Activated T-helper 1 cell treated with anti-CD3 and anti-CD28 coated beads, Interleukin-2, amount 50 U/mL, for 16 hours (primary cell): ENCODE measurements at places on chromosomes 1 and 21.

GRCh38 chr1:9653210-9653490 is 1.6 kb downstream of the PIK3CD start:
- no peak for DNase-seq

DNA sequence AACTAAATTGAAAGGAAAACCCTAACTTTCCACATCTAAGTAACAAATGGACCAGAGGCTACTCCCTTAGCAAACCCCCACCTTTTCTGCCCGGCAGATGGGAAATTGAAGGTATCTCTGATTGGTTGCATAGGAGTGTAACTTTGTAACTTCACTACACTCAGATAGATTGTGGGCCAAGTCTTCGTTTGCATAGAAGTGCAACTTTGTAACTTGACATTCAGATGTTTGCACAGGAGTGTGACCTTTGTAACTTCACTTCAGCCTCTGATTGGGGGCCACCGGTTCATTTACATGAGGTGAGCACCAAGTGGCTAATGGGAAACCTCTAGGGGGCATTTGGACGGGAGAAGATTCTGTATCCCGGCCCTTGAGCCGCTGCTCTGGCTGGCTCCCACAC is 59.4 kb downstream of the C1orf94 start:
- DNase-seq: no peak

DNA sequence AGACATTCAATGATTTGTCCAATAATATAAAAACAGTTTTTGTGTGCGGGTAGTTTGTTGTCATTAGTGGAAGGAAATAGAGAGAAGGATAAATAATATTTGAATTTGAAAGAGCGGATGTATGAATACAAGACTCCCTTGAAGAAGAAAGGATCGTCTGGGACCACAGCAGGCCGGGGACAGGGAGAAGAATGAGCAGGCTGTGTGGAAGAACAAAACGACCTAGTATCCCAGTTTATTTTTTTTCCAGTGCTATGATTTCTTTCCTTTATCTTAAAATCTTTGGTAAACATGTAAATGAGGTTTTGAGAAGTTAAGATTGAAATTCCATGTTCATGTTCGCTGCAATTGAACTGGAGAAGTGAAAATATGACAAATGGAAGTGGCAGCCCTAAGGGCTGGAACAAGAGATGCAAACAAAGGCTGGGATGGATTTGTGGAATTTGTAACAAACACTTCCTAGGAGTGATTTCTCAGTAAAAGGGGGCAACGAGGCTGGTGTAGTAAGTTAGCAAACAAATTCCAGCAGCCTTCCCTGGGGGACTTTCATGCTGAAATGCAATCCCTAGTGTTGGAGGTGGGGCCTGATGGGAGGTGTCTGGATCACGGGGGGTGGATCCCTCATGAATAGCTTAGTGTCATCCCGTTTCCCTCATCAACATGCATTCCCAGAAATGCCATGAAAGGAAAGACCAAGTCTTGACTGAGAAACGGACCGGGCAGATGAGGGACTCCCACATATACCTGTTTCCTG is 10.2 kb upstream of the IFI16 start:
- no peak for DNase-seq

- no peak for DNase-seq
Measured at GRCh38 chr1:75616436-75617433, 5.8 kb upstream of the SLC44A5 start.

DNA sequence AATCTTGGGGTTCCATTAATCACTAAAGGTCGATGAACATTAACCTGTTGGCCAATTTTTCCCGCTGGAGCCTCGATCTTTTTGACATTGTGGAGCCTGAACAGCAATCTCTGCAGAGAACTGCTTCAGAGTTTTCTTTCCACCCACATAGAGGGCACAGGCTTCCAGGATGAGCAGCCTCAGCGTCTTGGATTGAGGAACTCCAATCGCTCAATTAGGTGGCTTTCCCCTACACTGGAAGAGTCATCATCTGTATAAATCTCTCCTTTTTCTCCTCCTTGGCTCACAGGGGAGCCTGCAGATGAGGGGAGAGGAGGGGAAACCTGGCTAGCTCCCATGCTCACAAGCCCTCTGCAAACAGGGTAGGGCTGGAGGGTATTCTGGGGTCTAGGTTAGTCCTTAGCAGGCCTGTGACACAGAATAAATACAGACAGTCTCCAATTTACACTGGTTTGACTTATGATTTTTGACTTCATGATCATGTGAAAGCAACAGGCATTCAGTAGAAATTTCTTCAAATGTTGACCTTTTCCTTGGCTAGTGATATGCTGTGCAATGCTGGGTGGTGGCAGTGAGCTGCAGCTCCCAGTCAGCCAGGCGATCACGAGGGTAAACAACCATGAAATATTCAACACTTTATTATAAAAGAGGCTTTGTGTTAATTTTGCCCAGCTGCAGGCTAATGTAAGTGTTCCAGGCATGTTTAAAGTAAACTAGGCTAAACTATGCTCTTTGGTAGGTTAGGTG is 80.8 kb downstream of the PGBD5 start:
- DNase-seq: no peak

DNA sequence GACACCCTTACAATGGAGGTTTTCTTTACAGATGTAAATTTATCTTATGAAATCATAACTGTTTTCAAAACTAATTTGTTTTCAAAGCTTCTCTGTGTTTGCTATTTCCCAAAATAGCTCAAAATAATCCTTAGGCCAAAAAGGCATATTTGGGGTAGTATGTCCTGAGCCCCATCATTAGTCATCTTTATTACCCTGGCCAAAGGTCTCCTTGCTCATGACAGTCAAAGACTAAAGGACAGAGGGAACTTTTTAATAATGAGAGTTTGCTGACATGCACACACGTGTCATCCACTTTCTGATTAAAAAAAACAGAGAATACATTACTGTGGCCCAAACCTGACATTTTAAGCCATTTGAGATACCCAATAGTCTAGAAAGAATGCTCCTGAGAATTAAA is 221.9 kb upstream of the DUSP10 start:
- DNase-seq: no peak

- no peak for DNase-seq
Measured at GRCh38 chr21:27261676-27262075, 294.8 kb upstream of the ADAMTS5 start.

DNA sequence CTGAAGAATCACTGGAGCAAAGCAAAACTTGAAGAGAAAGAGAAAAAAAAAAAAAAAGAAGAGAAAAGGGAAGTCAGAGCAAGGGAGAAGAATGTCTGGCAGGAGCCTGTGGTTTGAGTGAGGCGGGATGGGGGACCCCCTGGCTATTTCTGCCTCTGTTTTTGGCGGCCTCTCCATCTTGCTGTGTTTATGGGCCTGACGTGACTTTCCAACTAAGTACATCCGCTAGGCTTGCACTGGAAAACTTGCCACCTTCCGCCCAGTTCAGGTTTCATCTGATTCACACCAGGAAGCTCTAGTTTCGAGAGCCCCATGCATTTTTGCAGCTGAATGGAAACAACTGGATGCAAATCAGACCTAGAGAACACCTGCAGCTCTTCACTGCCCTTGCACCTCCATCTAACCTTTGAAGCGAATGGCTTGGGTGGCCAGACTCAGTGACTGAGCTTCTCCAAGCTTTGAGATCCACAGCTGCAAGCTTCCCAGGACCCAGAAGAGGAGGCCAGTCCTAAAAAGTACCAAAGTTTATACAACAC is 28.0 kb downstream of the TBX15 start:
- no peak for DNase-seq

DNA sequence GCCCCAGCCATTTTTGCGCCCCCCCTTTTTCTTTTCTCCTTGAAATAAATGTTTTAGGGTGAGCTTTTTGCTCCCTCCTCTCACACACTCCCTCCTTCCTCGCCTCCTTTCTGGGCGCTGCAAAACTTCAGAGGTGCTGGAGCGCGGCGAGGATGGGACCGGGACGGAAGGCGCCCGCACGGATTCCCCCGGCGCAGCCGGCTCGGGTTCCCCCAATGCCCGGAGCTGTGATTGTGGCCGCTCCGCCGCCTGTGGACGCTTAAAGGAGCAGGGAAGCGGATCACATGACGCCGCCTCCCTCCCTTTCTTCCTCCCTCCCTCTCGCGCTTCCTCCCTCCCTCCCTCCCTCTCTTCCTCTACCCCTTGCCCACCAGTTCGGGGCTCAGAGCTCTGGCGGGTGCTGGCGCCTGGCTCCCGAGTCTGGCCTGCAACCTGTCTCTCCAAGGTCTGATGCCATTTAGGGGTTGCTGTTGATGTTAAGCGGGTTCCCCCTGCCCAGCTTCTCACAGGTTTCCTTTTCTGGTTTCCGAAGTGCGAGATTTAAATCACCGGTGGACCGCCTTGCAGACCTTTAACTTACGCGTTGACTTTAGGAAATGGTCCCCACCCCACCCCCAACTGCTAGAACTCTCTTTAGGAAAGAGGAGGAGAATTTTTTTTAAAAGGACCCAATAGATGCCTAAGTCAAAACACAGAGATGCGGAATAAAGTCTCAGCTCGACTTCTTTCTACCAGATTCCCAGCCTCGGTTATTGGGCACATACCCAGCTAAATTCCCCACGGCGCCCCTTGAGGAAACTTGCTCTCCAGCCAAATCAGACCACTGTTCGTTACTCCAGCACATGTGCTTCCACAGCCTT is at the start of gene WLS:
Gene WLS (minus strand): TSS at position 235 of the 860 bp plus-strand sequence. CDS start 224 bp downstream, at position 11.
- no peak for DNase-seq

DNA sequence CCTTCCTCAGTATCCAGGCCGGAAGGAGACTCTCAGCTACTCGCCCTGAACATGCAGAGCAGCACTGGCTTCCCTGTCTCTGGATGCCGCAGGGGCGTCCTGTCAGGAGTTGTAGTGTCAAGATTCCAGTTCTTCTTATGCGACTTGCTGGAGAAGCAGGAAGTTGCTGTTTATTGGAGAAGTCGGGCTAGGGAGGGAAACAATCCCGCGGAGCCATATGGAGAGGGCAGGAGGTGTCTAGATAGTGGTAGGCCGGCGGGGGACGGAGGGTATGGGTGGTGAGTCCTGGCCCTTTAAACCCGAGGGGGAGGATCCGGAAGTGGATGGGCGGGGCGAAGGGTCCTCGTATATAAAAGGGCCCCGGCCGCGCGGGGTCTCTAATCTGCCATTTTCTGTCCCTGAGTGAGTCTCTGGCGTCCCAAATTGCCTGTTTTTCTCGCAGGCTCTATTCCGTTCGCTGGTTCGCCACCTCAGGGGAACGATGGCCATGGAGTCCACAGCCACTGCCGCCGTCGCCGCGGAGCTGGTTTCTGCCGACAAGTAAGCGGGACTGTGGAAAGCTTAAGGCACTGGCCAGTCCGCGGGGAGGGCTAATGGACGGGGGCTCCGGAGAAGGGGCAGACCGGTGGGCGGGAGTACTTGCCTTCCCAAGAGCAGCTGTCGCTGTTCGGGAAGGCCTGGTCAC is at the start of gene NASP:
Gene NASP (plus strand): TSS at position 376 of the 685 bp plus-strand sequence. CDS start 106 bp downstream, at position 482.
- DNase-seq: peak; percentile 86

GRCh38 chr1:58062635-58063034 is 483.9 kb downstream of the OMA1 start:
- DNase-seq: no peak

- DNase-seq: no peak
Measured at GRCh38 chr21:37546949-37547614, 180.5 kb downstream of the DYRK1A start.

DNA sequence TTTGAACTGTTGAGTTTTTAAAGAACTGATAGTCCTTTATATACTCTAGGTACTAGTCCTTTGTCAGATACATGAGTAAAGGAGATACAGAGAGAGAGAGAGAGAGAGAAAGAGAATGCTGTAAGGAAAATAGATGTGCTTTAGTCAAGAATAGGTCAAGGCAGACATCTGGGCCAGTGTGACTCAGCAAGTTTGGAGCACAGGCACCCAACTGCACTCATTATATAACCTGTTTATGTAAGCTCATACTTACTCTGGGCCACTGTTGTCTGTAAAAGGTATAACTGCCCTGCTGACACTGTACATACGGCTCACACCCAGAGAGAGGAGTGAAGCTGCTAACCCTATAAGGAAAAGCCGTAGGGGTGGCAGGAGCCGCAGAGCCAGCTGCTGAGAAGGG is 32.2 kb upstream of the AKT3 start:
- DNase-seq: no peak

DNA sequence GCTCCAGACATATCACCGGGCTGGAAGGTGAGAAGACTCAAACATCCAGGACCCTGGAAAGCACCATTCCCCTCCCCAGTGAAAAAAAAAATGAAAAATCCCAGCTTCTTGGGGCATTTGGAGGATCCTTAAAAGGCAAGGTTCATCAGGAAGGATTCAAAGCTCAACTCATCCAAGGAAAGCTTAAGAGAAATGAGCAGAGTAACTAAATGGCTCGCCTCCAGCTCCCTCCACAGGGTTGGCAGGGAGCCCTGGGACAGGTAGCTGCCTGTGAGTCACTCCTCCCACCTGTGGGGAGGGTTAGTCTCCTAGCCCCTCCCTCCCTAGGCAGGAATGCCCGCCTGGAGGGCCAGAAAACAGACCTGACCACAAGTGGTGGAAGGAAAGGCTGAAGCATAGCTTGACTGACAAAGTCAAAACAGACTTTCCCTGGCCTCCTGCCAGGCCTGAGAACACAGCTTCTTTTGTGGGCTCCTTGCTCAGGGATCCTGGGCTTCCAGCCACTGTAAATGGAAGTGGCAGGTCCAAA is 712 bp upstream of the LAMB3 start:
- DNase-seq: peak; percentile 14

DNA sequence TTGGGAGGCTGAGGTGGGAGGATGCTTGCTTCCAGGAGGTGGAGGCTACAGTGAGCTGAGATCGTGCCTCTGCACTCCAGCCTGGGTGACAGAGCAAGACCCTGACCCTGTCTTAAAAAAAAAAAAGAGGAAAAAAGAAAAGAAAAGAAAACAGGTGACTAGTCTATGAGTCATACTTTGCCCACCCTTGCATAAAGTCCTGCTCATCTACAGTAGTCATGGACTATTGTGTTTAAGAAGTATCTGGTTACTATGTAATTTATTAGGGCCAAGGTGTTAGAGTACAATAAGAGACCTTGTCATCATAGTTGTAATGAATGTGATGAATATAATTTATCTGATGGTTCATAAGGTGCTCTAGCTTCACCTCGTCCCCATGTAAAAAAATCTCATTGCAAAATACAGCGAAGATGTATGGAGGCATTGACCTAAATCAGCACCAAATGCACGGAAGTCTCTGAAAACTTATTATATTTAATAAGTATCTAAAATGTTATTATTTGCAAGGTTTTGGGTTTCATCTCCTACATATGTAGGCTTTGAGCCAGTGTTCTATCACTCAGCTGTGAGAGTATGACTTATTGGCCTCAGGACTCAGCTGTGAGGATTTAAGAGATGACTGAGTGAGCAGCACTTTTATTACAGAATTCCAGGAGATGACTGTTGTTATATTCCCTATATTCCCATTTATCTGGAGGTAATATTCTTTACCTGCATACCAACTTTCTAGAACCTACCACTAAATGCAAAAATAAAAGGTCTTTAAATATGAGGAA is 19.9 kb upstream of the KCNJ6 start:
- DNase-seq: no peak

- no peak for DNase-seq
Measured at GRCh38 chr1:161111527-161111926, 6.3 kb downstream of the PFDN2 start.

GRCh38 chr21:31866077-31866511 is 6.7 kb upstream of the HUNK start:
- DNase-seq: peak; percentile 42

GRCh38 chr1:41330588-41331545 is 30.4 kb upstream of the FOXO6 start:
- DNase-seq: no peak

GRCh38 chr1:217322834-217323233 is 308.1 kb downstream of the GPATCH2 start:
- no peak for DNase-seq

- no peak for DNase-seq
Measured at GRCh38 chr1:165560883-165561656, 17.3 kb downstream of the LRRC52 start.

- DNase-seq: no peak
Measured at GRCh38 chr21:35394634-35395369, 345.7 kb upstream of the RUNX1 start.
